Activated CD4-positive, alpha-beta memory T cell treated with anti-CD3 and anti-CD28 coated beads for 36 hours (primary cell): ENCODE measurements at places on chromosomes 12 and 14.
A peak's percentile ranks its signal among the peaks of the same experiment; 100 is the strongest.

DNA sequence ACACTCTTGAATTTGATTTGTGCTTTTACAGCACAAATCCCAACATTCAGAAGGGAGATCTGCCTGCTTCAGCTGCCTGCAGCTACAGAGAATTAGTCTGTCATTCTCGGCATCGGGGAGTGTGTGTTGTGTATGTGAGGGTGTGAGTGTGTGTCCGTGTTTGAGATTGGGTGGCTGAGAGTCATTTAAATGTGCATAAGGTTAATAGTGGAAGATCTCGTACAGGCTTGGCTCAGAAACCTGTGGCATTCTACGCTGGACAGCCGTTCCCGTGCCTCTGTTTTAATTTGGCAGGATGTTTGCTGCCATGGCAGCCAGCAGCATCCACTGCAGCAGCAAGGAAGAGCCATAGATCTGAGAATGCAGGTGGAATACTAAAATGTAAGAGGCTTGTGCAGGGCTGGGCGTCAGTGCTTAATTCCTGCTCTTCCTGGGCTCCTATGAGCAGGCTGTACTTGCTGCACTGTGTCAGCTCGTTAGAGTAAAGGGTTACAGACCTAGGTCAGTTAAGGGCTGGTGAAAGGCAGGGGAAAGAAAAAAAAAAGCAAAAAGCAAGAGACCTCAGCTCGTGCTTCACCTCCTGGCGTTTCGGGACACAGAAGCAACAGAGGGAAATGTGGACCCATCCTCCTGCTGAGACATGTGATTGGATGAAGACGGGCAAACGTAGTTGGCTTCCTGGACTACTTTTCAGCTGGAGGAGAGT lies 205.4 kb downstream of the NAV3 start:
- no peak for DNase-seq

DNA sequence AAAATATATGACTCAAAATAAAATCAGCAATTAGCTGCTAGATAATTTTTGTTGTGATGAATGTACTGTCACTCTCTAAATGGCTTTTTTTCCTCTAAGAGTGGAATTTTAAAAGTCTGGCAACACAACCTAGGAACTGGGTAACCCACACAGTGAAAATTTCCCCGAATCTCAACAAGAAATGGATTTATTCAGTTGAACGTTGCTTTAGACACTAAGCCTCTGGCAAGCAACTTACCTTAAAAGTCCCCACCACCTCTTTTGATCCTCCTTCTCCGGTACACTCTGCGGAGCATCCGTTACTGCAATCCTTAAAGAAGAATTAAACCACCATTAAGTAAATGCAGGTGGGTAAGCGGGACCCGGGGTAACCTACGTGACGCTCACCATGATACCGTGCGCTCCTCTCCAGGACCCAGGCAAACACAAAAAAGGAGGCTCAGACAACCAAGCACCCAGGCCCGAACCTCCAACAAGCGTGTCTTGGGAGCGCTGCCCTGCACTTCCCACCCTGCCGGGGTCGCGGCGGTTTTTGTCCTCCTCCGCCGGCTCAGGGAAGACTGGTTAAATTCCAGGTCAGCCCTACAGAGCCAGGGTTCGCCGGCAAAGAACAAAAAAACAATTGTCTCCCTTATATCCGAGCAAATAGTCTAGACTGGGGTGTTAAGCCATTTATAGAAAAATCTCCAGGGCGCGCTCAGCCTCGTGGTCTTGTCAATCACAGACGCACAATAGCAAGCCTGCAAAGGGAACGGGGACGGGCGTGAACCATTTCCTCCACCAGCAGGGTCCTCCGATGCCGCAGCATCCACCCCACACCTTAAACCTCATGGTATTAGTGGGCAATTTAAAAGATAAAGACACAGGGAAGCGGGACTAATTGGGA lies 47.1 kb downstream of the BCAT1 start:
- peak; percentile 36 for DNase-seq

DNA sequence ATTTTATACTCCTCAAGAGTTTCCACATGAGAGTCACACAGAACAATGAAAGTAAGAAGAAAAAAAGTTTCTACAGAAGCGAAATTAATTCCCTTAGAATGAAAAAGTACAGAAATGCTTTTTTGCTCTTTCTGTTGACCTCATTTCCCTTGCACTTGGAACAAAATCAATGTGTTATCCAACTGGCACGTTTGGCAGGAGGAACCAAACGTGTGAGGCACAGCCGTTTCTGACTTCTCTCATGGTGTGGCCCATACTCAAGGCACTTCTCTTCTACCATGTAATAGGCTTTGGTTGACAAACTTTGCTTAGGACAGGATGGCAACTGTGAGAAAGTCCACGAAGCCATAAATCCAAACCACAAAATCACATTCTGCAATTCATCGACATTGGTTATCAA lies 297.0 kb downstream of the FUT8 start:
- DNase-seq: no peak

DNA sequence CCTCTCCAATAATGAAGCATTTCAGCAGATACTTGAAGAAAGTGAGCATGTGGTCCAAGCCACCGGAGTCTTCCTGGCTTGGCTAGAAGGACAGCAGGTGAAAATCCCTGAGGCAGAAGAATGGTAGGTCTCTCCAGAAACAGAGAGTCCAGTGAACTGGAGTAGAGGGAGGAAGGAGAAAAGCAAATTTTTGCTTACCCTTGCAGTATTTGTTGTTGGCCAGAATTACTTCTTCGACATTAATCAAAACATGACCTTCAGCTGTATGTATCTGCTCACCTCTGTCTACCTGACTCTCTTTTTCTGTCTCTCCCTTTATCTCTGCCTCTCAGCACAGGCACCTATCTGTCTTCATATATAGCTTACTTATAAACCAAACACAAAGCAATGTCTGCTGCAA lies 208.9 kb downstream of the SYT1 start:
- DNase-seq: no peak

DNA sequence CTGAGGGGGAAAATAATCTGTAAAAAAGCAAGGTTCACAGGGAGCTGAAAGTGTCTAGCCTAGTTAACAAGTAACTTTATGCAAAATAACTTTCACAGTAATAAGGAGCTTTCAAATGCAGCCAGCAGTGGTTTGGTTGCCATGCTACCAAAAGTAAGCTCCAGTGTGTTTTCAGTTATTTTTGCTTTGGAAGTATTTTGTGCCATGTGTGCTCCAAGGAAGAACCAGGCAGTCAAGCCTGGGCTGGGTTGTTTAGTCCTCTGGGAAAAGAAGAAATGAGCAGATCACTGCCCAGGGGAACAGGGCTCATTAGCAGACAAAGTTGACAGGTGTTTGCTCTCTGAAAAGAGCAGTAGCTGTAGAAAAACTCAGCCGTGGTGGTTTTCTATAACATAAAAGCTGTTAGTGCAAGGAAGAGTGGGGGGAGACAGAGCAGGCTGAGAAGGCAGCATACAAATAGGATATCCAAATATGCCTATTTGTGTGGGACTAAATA lies 92.8 kb upstream of the TMTC2 start:
- no peak for DNase-seq

DNA sequence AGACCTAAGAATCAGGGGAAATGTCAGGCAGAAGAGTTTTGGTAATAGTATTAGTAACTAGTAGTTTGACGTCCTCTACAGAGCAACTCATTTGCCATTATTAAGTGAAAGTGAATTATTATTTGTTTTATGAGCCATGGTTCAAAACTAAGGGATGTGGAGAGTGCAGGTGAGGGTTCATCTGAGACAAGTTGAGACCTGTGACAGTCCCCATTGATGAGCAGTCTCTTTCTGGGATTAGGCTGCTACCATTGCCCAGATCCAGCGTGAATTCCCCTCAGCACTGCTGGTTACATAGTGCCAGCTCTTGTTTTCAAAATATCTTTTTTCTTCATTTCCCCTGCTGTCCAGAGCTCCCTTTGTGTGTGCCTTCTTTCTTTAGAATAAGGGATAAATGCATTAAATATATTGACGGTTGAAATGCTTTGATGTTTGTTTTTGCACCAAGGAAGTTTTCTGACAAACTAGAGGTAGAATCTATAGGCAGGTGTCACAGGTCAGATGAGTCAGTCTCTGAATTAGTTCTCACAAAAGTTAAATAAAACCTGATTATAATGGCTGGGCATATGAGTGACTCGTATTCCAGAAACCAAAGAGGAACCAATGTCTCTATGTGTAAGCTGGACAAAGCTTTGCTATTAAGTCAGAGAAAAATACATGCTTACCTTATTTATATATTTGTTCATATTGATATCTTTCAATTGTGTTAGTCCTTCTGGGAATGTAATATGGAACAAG lies 381.4 kb downstream of the TMEM117 start:
- no peak for DNase-seq
